ENCODE measurements at places on chromosomes 12 and 14.

DNA sequence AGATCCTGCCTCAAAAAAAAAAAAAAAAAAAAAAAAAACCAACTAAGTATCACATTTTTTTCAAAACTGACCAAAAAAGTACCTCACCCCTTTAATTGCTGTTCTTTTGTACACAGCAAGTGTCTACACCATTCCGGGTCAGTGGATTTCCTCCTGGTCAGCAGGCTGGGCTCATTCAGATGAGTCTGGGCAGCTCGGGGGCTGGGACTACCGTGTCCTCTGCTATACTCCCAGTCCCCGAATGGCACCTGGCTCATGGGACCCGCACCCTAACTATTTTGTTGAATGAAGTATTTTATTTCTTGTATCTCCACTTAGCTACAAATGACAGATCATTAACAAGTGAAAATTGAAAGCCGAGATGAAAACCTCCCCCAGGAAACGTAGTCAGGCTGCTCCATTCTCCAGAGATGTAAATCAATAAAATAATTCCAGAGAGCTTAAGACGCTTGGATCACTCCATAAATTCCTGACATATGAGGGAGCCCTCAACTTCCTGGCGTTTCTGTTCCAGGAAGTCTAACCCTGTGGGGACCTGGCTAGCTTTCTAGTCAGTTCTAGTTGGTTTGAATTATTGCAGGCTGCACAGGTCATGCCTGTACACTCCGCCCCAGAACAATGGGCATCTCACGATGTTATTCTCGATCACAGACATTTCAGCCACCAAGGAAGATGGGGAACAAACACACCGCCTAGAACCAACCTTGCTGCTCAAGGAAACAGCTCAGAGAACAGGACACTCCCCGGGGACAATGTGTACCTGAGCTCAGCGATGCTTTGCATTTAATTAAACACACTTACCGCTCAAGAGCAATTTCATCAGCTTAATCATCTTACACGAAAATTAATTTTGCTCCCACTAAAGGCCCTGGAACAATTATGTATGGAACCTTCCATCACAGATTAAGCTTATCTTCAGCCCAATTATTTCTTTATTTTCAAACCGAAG lies 76.3 kb downstream of the RIMBP2 start:
- no peak for DNase-seq

DNA sequence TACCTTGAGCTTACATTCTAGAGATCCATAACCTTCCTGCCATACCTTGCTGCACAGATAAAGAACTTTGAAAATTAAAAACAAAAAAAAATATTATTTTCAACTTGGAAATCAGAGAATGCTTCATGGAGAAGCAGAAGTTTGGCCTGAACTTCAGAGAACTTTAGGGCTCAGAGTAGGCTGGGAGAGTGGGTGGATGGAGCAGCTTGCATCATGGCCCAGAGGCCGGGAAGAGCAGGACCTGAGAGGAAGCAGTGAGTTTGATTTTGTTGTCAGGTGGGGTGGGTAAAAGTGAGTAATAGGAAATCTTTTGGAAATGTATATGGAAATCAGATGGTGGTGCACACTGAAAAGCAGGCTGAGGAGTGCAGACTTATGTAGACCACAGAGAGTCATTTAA lies 228.5 kb upstream of the KRR1 start:
- DNase-seq = no peak

- DNase-seq = no peak
Measured at GRCh38 chr14:36756226-36756625, 94.6 kb downstream of the PAX9 start.

DNA sequence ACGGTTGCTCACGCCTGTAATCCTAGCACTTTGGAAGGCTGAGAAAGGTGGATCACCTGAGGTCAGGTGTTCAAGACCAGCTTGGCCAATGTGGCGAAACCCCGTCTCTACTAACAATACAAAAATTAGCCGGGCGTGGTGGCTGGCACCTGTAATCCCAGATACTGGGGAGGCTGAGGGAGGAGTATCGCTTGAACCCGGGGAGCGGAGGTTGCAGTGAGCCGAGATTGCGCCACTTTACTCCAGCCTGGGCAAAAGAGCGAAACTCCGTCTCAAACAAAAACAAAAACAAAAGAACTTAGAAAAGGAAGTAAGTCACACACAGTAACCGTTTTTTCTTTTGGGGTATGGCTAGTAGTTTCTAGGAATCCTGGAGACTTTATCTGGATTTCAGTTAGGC lies 1.7 kb upstream of the PALS1 start:
- DNase-seq = no peak

- no peak for DNase-seq
Measured at GRCh38 chr14:23624830-23625404, 11.2 kb upstream of the DHRS2 start.

- no peak for DNase-seq
Measured at GRCh38 chr14:105554022-105554421, 27.6 kb downstream of the TMEM121 start.

- DNase-seq = no peak
Measured at GRCh38 chr12:132218915-132219314, 74.7 kb downstream of the NOC4L start.

DNA sequence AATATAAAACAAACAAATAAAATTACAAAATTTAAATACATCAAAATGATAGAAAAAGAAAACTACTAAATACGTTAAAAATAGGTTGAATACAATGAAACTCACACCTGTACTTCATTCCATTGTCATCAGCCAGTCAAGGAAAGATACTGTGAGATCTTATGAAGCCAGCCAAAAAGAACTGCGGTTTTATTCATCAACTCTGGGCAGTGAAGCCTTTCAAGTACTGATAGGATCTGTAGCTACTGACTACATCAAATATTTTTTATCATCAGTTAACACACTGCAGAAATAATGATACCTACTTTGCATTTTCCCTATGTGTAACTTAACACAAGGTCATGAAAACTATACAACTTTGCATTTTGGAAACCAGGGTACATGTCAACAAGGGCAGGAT lies 46.3 kb upstream of the FAR2 start:
- DNase-seq = no peak

DNA sequence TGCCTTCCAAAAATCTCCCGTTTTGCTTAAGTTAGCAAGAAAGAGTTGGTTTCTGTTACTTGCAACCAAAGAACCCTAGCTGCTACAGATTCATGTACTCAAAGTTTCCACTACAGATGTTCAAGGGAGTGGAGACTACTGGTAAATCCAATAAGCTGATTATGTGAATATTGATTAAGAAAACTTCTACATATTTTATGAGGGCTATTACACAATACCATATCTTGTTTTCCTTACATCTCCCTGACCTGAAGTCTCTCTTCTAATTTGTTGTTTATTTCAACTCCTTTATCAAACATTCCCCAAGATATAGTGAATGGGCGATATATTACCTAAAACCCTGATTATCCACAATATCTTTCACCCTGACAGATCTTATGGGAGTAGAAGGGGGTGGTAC lies 164.4 kb upstream of the PLXNC1 start:
- DNase-seq = no peak

DNA sequence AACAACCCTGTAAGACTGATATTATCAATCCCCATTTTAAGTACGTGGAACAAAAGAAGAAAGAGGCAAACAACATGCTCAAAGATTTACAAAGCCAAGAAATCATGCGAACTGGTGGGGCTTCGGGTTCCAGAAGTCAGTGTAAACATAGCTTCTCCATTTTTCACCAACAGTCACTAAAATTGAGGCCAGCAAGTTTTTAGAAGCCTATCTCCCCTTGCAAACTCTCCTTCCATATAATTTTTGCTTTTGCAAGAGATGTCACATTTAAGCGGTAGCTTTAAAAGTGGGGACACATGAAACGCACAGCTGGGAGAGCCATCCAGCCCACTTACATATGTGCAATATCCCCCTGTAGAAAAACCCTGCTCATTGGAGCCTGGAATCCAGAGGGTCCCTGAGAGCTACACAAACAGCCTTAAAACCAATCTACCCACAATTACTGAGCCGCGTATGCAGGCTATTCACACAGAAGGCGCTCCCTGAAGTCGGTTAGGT lies 797 bp downstream of the SLC11A2 start:
- no peak for DNase-seq

GRCh38 chr12:33472299-33472698 lies 32.7 kb upstream of the SYT10 start:
- DNase-seq = no peak

DNA sequence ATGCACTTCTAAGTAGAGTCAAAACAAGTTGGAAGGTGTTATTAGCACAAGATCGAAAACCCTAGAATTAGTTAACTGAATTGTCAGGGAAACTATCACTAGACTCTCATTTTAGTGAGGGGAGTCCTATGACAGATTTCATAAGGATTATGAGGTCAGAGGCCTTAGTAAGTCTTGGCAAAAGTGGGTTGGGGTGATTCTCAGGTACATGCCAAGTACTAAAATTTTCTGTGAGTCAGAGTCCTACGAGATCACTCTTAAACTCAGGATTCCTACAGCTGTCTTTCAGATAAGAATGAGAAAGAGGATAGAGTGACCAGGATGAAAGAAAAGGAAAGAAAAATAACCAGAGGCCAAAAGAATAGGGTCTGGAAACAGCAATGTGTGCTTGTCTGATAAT lies 50.8 kb upstream of the BBS10 start:
- no peak for DNase-seq

DNA sequence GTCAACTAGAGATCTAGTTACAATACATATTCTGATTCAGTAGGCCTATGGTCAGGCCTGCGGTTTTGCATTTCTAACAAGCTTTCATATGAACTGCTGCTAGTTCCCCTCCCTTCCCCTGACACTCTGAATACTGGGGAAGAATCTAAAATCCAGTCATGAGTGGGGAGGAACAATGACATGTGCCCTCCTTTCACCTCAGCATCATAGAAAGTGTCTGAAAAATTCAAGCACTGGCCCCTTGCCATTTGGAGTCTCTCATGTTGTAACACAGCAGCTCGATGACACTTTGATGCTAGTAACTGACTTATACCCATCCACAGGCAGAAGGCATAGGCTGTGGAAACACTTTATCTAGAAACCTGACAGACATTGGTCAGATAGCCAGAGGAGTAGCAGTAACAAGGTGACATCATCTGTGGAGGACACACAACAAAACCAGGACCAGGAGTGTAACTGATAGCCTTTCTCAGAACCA lies 161.9 kb upstream of the RASSF8 start:
- peak; percentile 5 for DNase-seq

DNA sequence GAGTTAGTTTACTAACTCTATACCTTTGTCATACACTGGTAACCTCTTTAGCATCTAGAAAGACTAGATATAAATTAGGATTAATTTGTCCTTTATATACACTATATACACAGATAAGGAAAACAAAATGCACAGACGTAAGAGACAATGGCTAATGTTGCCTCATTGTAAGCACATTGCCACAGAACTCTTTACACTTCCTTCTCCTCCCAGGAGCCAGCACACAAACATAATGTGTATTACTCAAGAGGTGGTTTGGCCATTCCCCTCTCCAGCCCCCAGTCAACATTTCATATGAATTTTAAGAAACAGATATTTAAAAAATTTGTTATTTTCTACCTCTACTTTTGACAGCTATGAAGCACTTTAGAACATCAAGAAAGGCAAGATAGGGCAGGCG lies 131.4 kb upstream of the OR4E1 start:
- DNase-seq = no peak

- no peak for DNase-seq
Measured at GRCh38 chr14:78196323-78196722, 26.1 kb downstream of the NRXN3 start.

- peak; percentile 49 for DNase-seq
Measured at GRCh38 chr12:115375186-115375991, 691.4 kb upstream of the TBX3 start.

GRCh38 chr12:54277823-54278276 lies 2.1 kb downstream of the CBX5 start:
- peak; percentile 41 for DNase-seq

DNA sequence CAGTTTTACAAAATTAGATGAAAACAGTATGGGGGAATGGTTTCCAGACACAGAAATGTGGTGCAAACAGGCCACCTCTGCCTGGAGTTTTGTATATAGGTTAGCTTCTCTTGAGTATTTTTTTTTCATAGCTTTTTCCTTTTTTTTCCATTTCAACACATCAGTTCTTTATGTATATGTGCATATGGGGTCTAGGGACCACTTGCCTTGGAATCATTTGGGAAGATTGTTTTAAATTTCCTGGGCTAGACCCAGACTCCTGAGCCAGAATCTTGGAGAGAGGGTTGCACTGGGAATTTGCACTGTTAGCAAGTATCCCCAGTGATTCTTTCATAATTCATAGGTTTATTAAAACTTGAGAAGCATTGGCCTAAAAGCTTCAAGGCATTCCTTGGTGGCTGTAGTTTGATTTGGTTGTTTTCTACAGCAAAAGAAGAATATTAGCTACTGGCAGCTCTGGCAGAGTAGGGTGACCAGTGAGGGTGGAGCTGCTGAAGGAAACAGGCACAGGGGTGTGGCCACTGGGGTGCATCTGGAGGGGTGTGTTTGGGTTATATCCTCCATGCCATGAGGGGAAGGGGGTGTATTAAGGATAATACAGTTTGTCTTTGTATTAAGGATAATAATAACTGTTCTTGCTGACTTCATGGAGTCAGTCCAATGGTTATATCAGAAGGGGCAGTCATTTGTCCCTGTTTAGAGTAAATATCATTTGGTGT lies 22.8 kb downstream of the PPP1R36 start:
- DNase-seq = no peak

- no peak for DNase-seq
Measured at GRCh38 chr12:114954511-114955055, 270.6 kb upstream of the TBX3 start.

- DNase-seq = peak; percentile 90
Measured at GRCh38 chr12:108731105-108731865, at the start of gene CORO1C. TSS of gene CORO1C (minus strand) at chr12:108731518. CDS start at chr12:108701318, 30,200 bp downstream.

DNA sequence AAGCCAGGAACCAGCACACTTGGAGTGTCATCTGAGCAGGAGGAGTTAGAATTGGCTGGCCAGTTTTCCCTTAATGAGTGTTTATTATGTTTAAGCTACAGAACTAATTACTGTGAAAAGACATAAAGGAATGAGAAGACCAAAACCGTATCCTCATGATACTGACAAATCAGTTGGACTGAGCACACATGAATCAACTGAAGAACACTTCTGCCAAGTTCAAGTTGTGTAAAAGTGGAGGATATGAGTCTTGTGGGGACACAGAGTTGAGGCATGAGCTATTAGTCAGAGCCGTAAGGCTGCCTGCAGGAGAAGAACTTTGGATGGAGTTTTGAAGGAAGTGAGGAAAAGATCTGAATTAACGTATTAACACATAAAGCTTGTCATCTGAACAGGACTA lies 43.1 kb downstream of the HMGA2 start:
- DNase-seq = peak; percentile 91

- DNase-seq = no peak
Measured at GRCh38 chr12:78343657-78344056, 513.0 kb downstream of the NAV3 start.

DNA sequence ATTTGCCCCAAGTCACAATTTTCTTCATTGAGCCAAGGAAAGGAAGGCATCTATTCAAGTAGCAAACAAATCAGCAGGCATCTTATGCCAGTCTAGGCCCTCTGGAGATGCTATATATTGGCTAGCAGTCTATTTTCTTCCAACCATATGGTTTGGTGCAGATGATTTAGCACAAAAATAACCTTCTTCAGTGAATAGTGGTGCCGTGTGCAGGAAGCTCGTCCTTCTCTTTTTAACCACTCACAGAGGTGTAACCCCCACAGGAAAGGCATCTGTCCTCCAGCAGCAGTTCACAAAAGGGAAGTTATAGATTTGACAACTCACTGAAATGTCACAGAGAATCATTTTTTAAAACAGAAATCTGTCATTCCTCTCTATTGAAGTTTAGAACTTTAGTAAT lies 445.7 kb upstream of the SYT1 start:
- no peak for DNase-seq

GRCh38 chr12:3600039-3600720 lies 109.2 kb downstream of the PRMT8 start:
- no peak for DNase-seq

Data from HFFc6 (cell line).